ENCODE measurements at places on chromosomes 4 and X.

- DNase-seq: no peak
These were observed 172.0 kb upstream of the IL15 start for GRCh38 chr4:141464366-141464765.

GRCh38 chr4:182699795-182700194, 217.4 kb downstream of the DCTD start:
- DNase-seq: no peak

GRCh38 chr4:182216005-182216404, 27.2 kb upstream of the TENM3 start:
- DNase-seq: no peak

- DNase-seq: no peak
These were observed 23.3 kb downstream of the ADGRL3 start for GRCh38 chr4:61223385-61223784.

DNA sequence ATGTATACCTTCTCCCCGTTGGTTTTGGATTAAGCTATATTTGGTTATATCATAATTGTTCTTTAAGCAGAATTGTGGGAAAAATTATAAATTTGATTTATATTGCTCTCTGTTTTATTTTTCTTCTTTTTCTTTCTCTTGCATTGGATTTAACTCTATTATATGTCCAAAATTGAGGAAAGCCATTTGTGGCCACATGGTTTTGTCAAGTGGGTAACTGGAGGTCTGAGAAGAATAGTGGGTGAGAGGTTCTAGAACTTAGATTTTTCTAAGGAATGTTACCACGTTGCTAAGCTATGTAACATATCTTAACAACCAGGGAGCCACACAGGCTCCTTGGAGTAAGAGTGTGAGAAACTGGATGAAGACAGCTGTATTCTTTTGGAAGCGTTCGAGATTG, at the start of gene C4orf17:
Gene C4orf17 (plus strand): TSS at position 301 of the 400 bp plus-strand sequence. CDS start 2,061 bp downstream, outside the sequence.
- no peak for DNase-seq

GRCh38 chrX:154600759-154601374, 15.9 kb downstream of the CTAG1A start:
- DNase-seq: no peak

- DNase-seq: no peak
These were observed 329.2 kb downstream of the ARHGAP10 start for GRCh38 chr4:148061141-148061481.

DNA sequence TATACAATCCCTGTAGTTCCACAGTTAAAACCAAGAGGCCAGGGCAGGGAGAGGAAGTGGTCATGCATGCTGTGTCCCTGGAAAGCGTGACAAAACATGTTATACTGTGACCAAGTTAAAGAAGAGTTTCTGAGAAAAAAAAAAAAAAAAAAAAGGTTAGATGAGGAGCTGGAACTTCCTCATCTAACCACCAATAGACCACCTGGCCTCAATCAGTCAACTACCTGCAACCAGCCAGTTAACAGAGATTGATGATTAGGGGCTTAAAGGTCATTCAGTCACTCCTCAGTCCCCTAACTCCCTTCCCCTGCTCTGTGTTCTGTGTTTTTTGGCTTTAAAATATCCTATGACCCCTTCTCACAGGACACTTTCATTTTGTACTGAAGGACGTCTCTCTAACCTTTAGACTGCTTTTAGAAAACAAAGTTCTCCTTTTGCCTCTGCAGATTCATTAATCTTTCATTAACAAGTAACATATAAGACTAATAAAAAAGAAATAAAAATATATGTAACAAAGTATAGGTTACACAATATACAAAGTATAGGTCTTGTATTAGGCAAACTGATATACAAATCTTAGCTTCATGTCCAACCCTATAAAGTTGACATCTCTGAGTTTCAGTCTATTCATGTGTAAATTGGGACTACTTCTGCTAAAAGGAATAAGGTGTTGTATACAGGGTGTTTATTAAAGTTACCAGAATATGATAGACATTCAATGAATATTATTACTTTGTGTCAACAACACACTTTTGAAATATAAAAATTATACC, 179.1 kb upstream of the NDST4 start:
- DNase-seq: no peak

GRCh38 chr4:128461291-128462102, 173.9 kb upstream of the PGRMC2 start:
- DNase-seq: no peak

GRCh38 chr4:55183926-55184599, 58.7 kb upstream of the KDR start:
- DNase-seq: no peak

- DNase-seq: no peak
These were observed 80.6 kb downstream of the PPP2R2C start for GRCh38 chr4:6391852-6392188.

DNA sequence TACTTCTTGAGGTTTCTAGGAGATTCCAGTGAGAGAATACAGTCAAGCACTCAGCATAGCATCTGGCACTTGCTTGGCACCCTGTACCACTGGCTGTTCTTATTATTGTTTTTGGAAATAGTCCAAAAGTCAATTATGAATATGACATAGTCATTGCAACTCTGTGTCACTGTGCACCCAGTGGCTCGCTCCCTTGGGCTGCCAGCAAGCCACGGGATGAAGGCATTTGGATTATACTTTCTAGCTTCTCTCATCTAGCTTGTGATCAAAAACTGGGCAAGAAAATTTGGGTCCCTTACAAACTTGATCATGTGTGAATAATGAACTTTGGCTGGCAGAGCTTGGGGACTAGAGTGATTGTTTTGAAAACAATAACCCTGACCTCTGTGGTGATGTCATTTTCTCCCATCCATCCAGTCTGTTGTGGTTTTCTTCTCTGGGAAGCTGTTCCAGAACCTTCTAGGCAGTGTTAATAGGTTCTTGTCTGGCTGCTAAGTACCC, 32.7 kb upstream of the LIMCH1 start:
- no peak for DNase-seq

- DNase-seq: no peak
These were observed 16.8 kb upstream of the ZCCHC13 start for GRCh38 chrX:74286950-74287740.

DNA sequence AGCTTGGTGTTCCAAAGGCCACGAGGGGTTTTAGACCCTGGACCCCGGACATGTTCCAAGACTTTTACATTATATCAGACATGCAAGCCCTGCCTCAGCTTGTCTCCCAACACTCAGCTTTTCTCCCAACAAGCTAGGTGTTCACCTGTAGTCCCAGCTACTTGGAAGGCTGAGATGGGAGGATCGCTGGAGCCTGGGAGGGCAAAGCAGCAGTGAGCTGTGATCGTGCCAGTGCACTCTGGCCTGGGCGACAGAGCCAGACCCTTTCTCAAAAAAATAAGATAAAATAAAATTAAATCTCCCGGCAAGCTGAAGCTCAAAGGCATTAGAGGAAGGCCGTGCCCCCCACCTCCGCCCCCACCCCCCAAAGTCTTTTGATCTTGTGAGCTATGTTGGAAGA, 13.7 kb downstream of the CTAG1A start:
- no peak for DNase-seq

- no peak for DNase-seq
These were observed 281.7 kb upstream of the GK2 start for GRCh38 chr4:79689740-79690139.
